ENCODE measurements at places on chromosomes 6 and 20.

DNA sequence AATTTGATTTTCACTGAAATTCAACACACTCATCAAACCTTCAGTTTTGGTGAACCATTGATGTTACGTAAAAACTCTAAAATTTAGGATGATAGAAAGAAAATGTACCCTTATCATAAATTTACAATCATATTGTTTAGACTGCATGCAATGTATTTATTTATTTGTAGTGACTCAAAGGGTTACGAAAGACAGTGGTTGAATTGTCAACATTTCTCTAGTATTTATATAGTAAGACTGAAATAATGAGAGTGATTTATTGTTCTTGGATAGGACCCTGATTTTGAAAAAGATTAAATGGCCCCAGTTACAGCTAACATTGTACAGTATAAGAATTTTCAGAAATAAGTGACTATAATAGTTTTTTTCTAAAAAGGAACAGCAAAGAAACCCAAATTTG lies 591.5 kb downstream of the RFPL4B start:
- no peak for DNase-seq

GRCh38 chr6:170294298-170294730 lies 3.4 kb upstream of the DLL1 start:
- no peak for DNase-seq

- DNase-seq = no peak
Measured at GRCh38 chr6:107867302-107867615, 43.1 kb upstream of the SCML4 start.

DNA sequence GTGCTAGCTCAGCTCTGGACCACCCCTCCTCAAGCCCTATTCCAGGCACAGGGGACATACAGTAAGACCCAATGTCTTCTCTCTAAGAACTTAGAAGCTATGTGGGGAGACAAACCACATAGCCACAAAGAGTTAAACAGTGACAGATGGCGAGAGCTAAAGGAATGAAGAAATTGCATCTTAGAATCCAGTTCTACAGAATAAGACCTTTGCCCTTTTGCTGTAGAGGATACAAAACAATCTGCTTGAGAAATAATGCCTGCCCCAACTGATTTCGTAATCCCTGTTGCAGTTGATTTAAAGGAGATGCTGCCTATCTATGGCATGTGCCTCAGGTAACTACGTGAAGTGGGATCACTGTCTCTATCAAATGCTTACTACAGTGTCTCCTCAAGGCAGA lies 31.2 kb downstream of the TNFRSF21 start:
- no peak for DNase-seq

DNA sequence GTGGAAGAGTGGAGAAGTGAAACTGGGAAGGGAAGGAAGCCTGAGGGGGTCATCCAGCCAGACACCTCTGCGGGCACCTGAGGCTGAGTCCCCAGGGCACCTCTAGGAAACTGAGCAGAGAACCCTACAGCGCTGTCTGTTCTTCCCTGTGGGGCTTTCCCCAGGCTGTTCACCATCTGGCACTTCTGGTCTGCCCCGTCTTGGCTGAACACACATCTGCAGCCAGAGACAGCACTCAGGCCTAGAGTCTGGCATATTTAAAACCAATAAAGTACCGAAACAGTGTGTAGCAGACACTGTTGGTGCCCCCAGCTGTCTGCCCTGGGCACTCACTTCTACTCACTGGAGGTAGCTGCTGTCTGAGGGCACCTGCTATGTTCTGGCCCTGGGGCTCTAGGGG lies 9.4 kb upstream of the ARFGEF2 start:
- DNase-seq = no peak

DNA sequence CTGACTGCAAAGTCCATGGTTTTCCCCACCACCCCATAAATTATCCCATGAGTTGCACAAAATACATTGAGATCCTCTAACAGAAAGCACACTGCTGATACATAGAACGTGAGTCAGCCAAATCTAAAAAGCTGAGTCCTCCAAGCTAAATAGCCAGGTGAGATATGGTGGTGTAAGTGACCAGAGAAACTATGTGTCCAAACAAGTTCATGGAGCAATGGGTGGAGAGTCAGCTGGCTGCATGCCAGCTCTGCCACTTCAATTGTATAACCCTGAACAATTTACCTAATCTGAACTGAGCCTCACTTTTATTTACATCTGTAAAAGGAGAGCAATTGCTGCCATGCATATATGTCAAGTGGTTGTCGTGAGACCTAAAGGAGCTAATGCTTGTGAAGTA lies 9.7 kb downstream of the SNAP25 start:
- DNase-seq = no peak

DNA sequence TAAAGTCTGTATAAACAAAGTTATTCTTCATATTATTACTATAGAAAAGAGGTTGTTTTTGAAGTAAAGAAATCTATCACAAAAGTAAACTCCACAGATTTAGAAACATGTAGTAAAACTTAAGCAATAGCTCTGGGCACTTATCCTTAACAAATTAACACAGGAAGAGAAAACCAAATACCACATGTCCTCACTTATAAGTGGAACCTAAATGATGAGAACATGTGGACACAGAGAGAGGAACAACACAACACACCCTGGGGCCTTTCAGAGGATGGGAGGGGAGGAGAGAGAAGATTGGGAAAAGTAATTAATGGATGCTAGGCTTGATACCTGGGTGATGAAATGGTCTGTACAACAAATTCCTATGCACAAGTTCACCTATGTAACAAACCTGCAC lies 57.2 kb downstream of the C6orf58 start:
- DNase-seq = no peak

DNA sequence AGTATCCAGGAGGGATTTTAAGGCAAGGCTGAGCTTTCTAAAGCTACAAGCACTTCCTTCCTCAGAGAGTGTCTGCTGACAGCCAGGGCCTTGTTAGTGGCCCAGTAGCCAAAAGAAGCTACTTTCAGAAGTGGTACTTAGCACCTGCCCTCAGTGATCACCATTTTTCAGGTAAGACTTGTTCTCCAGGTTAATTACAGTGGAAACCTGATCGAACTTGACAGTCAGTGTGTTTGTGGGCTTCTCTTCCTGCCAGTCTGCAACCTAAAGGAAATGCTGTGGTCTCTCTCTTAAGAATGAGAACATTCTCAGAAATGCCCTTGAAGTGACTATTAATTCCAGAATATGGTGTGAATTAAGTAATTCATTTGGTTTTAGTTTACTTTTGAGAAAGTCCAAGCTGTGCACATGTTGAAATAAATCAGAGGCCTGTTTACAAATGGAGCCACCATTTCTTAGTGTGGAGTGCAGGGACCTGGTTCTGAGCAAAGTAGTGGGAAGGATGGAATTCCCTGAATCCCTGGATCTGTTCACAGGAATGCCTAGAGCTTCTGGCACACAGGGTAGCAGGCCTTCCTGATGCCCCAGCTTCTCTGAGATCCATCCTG lies 185.3 kb upstream of the AGPAT4 start:
- DNase-seq = no peak

GRCh38 chr6:16277101-16277981 lies 39.0 kb downstream of the GMPR start:
- no peak for DNase-seq

DNA sequence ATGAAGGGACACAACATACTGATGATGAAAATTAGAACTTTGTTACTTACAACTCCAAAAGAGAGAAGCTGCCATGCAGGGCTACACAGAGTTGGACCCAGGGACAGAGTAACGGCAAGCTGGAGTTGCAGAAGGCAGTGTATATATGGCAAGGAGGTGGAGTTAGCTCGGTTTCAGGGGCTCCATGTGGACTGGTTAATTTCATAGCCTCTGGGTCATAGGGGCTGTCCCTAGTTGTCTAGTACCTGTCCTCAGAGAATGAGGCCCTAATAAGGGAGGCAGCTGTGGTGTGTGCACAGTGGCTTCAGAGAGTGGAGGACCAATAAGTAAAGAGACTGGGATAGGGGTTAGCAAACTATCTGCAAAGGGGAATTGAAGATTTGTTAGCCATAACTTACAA lies 7.9 kb upstream of the ZSCAN12 start:
- no peak for DNase-seq

GRCh38 chr6:38366234-38366633 lies 273.5 kb downstream of the BTBD9 start:
- DNase-seq = no peak

DNA sequence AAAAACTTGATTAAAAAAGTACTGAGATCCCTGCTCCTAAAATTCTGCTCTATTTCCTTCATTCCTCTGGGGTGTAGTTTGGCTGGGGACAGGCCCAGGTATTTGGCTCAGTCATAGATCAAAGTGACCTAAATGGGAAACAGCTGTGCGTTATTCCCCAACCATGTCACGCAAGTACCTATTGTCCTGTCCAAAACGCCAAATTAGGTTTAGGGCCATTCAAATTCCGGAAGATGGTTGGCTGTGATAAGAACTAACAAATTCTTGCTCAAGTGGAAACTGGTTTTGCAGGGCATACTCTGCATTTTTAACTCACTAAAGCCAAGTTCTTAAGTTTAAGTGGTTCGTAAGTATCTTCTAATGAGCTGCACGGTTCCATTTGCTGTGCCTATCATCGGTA lies 147.6 kb upstream of the TMEM170B start:
- no peak for DNase-seq

- DNase-seq = no peak
Measured at GRCh38 chr6:166223079-166223478, 55.4 kb upstream of the TBXT start.

GRCh38 chr20:10984913-10985312 lies 311.1 kb upstream of the JAG1 start:
- no peak for DNase-seq

GRCh38 chr6:112439432-112439831 lies 92.3 kb downstream of the RFPL4B start:
- DNase-seq = no peak

DNA sequence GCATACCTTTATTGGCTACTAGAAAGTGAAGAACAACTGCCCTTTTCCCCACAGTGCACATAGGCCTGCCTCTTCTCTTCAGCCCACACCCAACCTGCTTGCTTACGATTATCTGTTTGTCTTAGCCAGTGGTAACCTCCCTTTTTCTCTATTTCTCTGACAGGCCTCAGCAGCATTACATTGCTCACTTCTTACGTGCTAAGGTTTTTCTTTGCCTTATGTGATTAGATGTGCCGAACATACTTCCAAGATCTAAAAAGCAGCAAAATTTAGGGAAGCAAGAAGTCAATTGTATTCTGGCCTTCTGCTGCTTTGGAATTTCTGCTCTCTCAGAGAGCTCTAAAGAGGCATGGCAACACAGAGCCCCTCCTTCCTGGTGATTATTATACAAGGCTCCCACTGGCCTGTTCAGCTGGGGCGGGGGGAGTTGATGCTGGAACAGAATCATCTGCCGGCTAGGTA lies 7.0 kb downstream of the B4GALT5 start:
- no peak for DNase-seq

GRCh38 chr20:25991051-25991755 lies 294.6 kb upstream of the ZNF337 start:
- no peak for DNase-seq

GRCh38 chr6:7451326-7451725 lies 61.7 kb downstream of the RIOK1 start:
- DNase-seq = no peak

- no peak for DNase-seq
Measured at GRCh38 chr20:62127799-62128198, 5.5 kb downstream of the LSM14B start.

Measured in stimulated activated CD4-positive, alpha-beta T cell treated with anti-CD3 and anti-CD28 coated beads, Interleukin-1b, Interleukin-23, amount 100 ng/mL, for 24 hours (primary cell).